Temporal lobe (tissue), 4 donors: ENCODE measurements at places on chromosomes 5 and 9. TPM values are rescaled to one million over a fixed set of nuclear protein-coding genes. Genes with fewer than 3 reads are reported as not detected.

DAB2 gene
- 13.3 TPM for total RNA-seq

OBP2B gene
- total RNA-seq = not detected

APBA1 gene
- 34.2 TPM for total RNA-seq

ABCA1 gene
- total RNA-seq = 23.6 TPM

ELOVL7 gene
- 3.9 TPM for total RNA-seq

NTRK2 gene
- total RNA-seq = 151 TPM

MAMDC2 gene
- 2.5 TPM for total RNA-seq

ADAMTS13 gene
- 2.2 TPM for total RNA-seq

GDF9 gene
- total RNA-seq = 0.98 TPM

SLC34A1 gene
- total RNA-seq = not detected

ACOT12 gene
- total RNA-seq = 0.98 TPM

LRRTM2 gene
- total RNA-seq = 118 TPM

TMOD1 gene
- total RNA-seq = 27.5 TPM

STC2 gene
- total RNA-seq = 0.25 TPM

RNF183 gene
- not detected for total RNA-seq

ANKRD18B gene
- total RNA-seq = 0.25 TPM

PBX3 gene
- 27.5 TPM for total RNA-seq

IL9 gene
- not detected for total RNA-seq

ZBED3 gene
- total RNA-seq = 3.2 TPM
